ENCODE measurements at places on chromosomes 16 and 17.

- no peak for DNase-seq
These were observed 60.7 kb downstream of the GRIN2A start for GRCh38 chr16:10121491-10121890.

DNA sequence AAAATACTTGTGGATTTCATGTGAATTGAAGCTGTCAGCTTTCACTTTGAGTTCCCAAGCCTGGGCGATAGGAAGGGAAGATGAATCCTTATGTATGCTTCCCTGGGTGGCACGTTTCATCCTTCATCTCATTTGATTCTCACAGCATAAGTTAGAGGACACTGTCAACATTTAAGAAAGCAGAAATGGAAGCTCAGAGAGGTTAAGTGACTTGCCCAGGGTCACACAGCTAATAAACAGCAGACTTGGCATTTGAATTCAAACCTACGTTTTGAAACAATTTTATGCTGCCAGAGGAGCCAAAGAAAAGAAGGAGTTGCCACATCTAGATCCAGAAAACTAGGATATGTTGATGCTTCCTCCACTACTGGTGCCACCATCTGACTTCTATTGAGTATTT, 108.3 kb upstream of the GPR139 start:
- no peak for DNase-seq

DNA sequence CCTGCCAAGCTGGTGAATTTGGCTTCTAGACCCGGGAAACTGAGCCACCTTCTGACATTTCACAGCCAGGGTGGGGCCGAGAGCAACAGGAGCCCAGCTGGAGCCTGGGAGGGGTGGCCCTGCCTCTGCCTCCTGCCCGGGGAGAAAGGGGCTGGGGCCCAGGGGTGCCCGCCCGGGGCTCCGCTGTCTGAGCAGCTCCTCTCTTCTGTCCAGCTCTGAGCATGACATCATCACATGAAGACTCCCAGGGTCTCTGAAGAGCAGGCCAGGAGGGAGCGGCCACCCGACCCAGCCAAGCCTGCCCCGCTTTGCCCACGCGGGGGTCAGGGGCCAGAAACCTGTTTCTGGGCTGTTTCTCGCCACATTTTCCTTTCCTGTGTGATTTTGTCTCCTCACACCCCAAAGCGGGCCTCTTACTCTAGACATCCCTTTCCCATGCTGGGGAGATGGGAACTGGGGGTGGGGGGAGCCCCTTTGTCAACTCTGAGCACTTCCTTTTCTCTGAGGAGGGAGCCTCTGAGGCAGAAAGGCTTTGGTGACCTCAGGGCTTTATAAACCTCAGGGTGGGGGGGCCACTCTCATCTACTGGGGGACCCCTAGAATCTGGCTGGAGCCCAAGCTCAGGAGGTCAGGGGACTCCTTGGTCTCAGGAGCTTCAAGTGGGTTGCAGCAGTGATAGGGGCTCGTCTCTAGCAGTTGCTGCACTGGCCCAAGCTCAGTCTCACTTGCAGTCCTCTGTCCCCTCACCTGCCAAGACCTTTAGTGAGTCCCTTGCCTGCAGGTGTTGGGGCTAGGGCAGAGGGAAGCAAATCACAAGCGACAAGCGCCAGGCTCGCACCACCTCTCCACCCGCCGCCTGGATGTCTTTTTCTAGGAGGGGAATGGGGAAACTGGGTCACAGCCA, 7.6 kb downstream of the UBALD2 start:
- DNase-seq, result no peak

GRCh38 chr16:16028311-16028999, 79.0 kb downstream of the ABCC1 start:
- DNase-seq, result no peak
